ENCODE measurements at places on chromosomes 5 and 9.

DNA sequence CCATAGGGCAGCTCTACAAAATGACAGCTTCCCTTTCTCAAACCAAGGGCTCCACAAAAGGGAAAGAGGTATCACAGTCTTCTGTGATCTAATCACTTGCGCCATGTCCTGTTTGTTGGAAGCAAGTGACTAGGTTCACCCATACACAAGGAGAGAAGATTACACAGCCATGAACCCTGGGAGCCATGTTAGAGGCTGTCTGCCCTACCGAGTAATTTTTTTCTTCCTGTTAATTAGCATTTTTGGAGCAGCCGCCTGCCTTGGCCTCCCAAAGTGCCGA lies 33.2 kb upstream of the GOLPH3 start:
- DNase-seq: no peak

DNA sequence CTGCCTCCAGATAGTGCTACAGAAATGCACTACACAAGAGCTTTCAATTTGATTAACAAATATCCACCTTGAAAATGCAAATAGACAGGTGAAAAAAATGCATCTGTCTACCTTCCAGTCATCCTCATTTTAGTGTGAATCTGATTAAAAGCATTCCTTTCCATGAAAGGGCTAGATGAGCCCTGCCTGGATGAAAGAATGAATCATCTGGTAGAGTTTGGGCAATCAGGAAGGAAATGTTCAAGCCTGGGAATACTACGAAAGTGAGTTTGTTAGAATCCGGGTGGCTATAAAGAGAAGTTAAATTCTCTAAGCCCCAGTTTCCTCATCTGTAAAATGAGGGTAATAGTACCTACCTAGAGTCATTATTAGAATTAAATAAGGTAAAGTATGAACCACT lies 142.6 kb downstream of the FAM114A2 start:
- no peak for DNase-seq

- no peak for DNase-seq
These were observed 13.7 kb downstream of the SYK start for GRCh38 chr9:90815183-90815943.

DNA sequence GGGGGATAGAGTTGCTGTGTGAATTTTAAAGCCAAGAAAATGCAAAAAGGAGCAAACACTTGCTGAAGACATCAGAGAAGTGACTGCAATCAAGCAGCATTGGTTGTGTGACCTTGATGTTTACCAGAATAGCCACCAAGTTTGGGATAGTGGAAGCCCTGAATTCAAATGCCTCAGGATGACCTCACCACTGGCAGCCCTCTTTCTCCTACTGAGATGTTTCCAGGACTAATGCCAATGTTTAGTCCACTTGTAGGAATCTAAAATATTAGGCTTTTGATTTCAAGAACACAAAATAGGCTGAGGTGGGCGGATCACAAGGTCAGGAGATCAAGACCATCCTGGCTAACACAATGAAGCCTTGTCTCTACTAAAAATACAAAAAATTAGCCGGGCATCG lies 112.2 kb upstream of the NUDT12 start:
- no peak for DNase-seq

- DNase-seq: peak; percentile 97
These were observed 660.8 kb downstream of the TLE1 start for GRCh38 chr9:81028504-81028903.

- no peak for DNase-seq
These were observed 22.6 kb upstream of the NMUR2 start for GRCh38 chr5:152427721-152428120.
